Stimulated activated CD4-positive, alpha-beta T cell treated with anti-CD3 and anti-CD28 coated beads, Interleukin-1b, Interleukin-23, amount 100 ng/mL, for 24 hours (primary cell): ENCODE measurements at places on chromosomes 5 and 9.

DNA sequence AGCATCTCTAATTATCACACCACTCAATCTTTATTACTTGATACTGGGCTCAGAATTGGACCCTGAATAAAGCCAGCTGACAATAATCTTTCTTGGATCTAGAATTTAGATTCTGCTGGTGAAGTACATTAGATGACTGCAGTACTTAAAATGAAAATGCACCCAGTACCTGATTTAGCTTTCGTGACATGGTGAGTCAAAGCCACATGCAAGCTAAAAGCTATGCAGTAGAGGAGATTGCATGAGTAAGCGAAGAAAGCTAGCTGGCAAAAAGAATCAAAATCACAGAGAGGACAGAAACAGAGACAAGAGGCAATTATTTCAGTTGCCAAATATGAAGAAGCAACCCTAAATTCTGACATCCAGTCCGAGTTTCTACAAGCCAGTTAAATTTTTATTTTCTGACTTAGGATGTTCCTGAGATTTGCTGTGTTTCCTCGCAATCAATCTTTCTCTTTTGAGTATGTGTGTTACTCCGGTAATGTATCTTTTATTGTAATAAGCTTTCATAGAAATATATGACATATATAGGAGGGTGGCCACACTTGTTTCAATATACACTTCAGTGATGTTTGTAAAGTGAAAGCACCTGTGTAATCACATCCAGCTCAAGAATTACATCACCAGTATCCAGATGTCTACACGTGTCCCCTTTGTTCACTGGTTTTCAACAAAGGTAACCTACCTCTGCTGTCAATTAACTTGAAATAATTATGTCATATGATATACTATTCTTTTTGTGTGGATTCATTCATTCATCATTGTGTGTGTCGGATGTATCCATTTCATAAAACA, 101.7 kb downstream of the CDH18 start:
- DNase-seq = no peak

DNA sequence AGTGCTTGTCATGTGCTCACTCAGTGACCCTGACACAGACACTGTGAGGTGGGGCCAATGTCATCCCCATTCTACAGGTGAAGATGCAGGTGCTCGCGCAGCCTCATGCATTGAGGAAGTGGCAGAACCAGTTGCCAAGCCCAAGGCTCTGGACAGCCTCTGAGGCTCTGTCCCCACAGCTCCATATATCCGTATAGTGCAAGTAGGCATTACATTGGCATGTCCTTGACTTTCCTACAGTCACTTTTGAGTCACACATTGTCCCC, 58.8 kb upstream of the ANGPTL2 start:
- DNase-seq = no peak

GRCh38 chr5:67971223-67971830, 244.2 kb upstream of the PIK3R1 start:
- no peak for DNase-seq

- no peak for DNase-seq
Observed at GRCh38 chr9:105639936-105640335, 22.3 kb upstream of the TAL2 start.

DNA sequence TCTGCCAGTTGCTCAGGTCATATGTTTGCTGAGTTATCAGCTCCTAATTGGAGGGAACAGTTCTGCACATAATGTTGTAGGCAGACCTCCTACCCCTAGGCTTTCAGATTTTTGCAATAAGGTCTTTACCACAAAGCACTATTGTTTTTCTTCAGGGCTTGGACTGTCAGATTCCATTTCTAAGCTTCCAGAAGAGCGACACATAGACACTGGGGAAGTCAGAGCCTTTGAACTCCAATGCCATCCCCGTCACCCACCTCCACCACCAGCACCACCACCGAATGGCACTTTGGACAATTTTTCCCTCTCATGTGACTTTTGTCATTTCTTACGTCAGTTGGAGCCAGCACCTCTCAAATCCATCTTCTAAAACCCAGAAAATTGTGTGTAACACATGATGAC, 28.3 kb upstream of the SPRY4 start:
- DNase-seq = no peak

DNA sequence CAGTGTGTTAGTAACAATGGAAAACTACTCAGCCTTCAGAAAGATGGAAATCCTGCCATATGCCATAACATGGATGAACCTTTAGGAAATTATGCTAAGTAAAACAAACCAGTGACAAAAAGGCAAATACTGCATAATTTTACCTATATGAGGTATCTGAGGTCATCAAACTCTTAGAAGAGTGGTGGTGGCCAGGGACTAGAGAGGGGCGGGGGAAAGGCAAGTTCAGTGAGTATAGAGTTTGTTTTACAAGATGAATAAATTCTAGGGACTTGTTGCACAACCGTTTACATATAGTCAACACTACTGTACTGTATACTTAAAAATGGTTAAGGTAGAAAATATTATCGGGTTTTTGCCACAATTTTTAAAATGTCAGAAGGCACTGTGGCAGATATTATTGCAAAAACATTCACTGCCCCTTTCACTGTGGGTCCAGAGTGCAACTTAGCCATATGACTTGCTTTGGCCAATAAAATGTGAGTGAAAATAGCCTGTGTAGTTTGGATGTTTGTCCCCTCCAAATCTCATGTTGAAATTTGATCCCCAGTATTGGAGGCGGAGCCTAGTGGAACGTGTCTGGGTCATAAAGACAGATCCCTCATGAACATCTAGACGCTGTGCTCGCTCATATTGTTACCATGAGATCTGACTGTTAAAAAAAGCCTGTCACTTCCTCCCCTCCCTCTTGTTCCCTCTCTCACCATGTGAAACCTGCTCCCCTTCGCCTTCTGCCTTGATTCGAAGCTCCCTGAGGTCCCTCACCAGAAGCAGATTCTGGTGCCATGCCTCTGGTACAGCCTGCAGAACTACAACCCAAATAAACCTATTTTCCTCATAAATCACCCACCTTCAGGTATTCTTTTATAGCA, 9.5 kb downstream of the ZNF367 start:
- DNase-seq = no peak

DNA sequence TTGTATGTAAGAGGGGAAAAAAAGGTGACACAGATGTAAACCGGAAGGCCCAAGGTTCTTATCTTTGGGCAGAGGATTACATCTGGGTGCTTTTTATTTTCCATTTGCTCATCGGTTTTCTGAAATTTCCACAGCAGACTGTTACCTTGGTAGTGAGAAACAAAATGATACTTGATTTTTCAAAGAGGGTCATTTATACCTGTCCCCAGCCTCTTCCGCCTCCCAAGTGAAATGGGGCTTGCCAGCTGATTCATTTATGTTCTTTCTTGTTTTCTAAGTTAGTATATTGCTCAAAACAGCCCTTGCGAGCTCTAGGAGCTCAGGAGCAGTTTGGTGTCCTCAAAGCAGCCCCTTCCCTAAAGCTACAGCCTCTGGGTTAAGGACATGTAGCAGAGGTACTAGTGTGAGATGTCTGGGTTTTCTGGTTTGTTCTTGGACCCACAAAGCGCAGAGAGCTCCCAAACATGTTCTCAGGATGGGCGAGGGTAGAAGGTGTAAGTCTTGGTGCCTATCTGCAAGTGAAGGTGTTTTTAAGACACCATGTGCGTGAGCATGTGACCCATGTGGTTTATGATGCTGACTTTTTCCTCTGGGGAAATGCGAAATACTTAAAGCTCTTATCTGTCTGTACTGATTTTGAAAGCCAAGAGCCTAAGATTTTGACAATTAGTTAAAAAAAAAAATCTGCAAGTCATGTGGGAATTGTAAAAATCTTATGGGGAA, 38.3 kb downstream of the DAPK1 start:
- peak; percentile 7 for DNase-seq

GRCh38 chr5:113230711-113231652, 203.8 kb downstream of the TSSK1B start:
- DNase-seq = no peak

DNA sequence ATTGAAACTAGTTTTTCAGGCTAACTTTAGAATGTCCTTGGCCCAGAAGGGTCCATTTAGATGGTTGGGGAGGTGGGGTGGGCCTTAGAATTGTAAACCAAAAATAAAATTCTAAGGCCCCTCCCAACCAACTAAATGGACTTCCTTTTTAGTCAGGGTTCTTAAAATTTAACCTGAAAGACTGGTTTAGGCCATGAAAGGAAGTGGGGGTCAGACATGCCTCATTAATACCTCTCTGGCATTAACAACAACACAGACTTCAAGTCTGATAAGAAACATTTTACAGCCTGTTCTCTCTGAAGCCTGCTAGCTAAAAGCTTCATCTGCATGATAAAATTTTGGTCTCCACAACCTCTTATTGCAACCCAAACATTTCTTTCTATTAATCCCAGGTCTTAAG, 65.5 kb upstream of the TNC start:
- no peak for DNase-seq

DNA sequence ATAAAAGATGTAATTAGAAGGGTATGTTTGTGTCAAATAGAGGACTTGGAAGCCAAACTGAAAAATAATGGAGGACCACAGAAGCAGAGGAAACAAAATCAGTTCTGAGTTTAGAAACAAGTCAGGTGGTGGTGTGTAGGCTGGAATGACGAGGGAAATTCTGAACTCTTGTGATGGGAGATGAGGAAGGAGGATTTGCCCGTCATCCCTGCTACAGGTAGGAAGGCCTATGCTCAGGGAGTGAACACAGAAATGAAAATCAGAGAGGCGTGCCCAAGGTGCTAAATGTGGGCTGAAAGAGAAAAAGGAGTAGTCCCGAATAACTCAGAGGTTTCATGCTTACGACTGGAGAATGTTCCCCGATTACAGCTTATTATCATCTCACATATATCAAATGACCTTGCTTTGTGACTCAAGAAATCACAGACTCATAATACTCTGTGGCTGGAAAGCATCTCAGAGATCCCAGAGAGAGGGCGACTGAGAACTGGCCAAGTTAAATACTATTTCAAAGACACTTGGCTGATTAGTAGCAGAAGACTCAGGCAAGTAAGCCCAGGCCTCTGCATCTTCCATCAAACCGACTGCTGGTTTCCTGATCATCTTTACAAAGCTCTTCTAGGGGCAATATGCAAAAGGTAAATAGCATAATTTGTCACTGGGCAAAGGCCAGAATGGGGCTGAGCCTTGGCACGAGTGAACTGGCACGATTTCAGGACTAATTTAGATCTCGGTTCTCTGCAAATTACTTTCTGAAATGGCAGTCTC, 126.0 kb downstream of the SUSD1 start:
- DNase-seq = no peak

DNA sequence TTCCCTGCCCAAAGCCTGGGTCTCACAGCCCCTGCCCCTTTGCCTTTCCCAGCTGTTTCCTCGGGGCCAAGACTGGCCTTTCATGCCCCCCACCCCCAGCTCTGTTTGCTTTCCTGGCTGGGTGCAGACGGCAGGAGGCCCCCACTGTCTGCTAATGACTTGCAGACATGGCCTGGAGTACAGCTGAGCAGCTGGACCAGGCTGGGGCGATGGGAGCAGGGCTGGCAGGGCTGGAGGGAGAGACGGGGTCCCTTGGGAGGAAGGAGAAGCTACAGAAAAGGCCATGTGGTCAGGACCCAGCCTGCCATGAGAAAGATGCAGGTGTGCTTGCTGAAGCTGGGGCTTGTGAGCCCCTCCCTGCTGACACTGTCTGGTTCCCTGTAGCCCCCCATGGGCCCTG, 28.3 kb upstream of the GFPT2 start:
- no peak for DNase-seq

DNA sequence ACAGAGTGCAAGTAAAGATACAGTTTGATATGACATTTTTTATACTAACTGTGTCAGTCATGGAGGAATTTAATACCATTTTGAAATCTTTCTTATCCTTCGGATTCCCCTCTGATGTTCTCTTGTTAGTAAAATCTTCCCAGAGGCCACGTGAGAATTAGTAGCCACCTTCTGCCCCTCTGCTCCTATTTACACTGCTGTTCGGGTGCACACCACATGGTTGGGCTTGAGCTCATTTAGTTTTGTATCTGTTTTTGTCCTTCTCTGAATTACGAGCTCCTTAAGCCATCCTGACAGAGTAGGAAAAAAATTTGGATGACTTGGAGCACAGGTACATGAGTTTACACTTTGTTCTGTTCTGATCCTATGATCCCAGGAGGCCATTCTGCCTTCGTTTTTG, 109.7 kb downstream of the SV2C start:
- no peak for DNase-seq

DNA sequence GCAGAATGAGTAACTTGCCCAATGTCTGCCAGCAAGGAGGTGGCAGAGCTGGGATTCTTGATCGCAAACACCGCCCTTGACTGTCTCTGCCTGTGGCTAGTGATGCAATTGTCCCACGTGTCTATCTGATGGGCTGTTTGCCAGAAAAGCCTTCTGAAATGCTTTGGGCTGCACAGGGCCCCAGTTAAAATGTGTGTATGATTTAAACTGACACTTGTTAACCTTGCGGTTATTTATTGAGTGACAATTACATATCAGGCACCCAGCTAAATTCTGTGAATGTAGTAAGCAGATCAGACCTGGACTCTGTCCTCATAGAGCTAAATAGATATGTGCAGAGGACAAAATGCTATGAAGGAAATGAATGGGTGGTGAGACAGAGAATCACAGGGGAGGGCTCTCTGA, 11.6 kb upstream of the IL12B start:
- peak; percentile 15 for DNase-seq
